HCT116 (cell line): ENCODE measurements at places on chromosomes 13 and 19. TPM values are rescaled to one million over a fixed set of nuclear protein-coding genes. Genes with fewer than 3 reads are reported as not detected.

Gene PROZ
- not detected for total RNA-seq

DNA sequence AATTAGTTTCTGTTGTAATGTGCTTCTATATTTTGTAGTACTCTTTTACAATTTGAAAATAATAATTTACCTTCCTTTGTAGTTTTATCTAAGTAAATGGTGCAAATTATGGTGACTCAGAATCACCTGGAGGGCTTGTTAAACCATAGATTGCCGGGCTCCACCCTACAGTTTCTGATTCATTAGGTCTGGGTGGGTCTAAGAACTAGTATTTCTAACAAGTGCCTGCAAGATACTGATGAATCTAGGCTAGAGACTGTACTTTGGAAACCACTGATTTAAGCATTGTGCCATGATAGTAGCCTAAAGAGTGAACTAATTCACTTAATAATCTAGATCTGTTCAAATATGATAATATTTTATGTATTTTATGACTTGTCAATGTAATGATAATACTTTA is 437.4 kb upstream of the SPRY2 start:
- H3K4me3 ChIP-seq = no peak overlapping the region
- DNase-seq = no peak
- H3K4me1 ChIP-seq = no peaks in the 10 kb centered on the region

Gene DCLK1
- 0.10 TPM for total RNA-seq

DNA sequence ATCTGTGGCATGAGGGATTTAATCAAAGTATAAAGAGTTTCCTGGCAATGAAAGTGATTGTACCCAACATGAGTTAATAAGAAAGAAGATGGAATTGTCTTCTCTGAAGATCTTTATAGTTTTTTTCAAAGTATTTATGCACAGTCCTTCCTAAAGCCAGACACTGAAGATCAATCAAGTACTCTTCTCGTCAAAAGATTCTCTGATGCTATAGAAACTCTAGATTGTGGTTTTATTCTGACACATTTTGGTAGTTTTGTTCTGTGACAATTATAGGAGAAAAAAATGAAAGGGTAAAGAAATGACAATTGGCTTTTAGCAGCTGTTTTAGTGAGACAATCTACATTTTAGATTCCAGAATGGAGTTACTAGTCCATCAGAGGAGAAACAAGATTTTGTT is 10.4 kb upstream of the ENOX1 start:
- no peaks in the 10 kb centered on the region; the same call in 1 of the 2 replicates for H3K27me3 ChIP-seq
- no peak overlapping the region for H3K27ac ChIP-seq
- H3K36me3 ChIP-seq = no peaks in the 10 kb centered on the region
- no peak overlapping the region for H3K4me3 ChIP-seq
- DNase-seq = no peak

Gene ZNF285
- not detected for total RNA-seq

Gene F7
- not detected for total RNA-seq

Gene CYP2S1
- 17.6 TPM for total RNA-seq

- H3K27ac ChIP-seq = no peak overlapping the region
- H3K4me3 ChIP-seq = no peak overlapping the region
- no peaks in the 10 kb centered on the region for H3K27me3 ChIP-seq
- H3K4me1 ChIP-seq = no peaks in the 10 kb centered on the region
Measured at GRCh38 chr13:20991741-20992520, 69.5 kb downstream of the LATS2 start.

- no peak overlapping the region for H3K4me3 ChIP-seq
- no peak overlapping the region for H3K27ac ChIP-seq
- no peak for DNase-seq
- H3K27me3 ChIP-seq = no peaks in the 10 kb centered on the region
- H3K36me3 ChIP-seq = no peaks in the 10 kb centered on the region
Measured at GRCh38 chr19:35117799-35118198, 2.2 kb downstream of the FXYD3 start.

DNA sequence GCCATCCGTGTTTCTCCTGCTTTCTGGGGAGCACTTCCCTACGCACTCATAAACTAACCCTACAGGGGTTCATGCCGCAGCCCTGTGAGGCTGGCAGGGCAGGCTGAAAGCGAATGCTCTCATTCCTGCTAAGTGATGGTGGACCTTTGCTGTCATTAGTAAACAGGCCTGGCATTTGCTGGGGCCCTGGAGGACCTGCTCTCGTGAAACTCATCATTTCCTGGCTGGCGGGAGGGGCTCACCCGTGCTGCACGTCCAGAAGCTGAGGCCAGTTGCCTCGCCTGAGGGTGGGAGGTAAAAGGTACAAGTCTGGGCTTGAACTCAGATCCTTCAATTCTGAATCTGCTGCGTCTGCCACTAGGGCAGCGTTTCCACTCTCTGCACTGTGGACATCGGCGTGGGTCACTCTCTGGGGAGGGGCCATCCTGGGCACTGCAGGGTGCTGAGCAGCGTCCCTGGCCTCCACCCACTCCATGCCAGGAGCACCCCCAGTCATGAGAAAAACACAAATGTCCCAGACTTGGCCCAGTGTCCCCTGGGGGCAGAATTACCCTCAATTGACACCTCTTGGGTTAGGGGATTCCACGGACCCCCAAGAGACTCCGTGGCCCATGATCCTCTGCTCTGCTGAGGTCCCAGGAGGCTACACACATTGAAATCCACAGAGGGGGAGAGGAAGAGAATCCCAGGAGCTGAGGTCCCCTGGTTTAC is 7.0 kb downstream of the MOB3A start:
- peaks cover 55% of the 10 kb centered on the region for H3K4me1 ChIP-seq
- H3K4me3 ChIP-seq = no peak overlapping the region
- peak overlapping the region; percentile 54 for H3K27ac ChIP-seq
- no peak for DNase-seq
- H3K36me3 ChIP-seq = 0 out of 2 replicates have a peak, but pooled peaks cover under 1% of the 10 kb centered on the region
- no peaks in the 10 kb centered on the region for H3K27me3 ChIP-seq

- H3K4me3 ChIP-seq = peak overlapping the region; percentile 90
- H3K36me3 ChIP-seq = no peaks in the 10 kb centered on the region
- DNase-seq = peak; percentile 80
- H3K27ac ChIP-seq = peak overlapping the region; percentile 98
Measured at GRCh38 chr13:19860884-19861655, 2.4 kb downstream of the ZMYM5 start.

Gene C19orf81
- total RNA-seq = 14.5 TPM

DNA sequence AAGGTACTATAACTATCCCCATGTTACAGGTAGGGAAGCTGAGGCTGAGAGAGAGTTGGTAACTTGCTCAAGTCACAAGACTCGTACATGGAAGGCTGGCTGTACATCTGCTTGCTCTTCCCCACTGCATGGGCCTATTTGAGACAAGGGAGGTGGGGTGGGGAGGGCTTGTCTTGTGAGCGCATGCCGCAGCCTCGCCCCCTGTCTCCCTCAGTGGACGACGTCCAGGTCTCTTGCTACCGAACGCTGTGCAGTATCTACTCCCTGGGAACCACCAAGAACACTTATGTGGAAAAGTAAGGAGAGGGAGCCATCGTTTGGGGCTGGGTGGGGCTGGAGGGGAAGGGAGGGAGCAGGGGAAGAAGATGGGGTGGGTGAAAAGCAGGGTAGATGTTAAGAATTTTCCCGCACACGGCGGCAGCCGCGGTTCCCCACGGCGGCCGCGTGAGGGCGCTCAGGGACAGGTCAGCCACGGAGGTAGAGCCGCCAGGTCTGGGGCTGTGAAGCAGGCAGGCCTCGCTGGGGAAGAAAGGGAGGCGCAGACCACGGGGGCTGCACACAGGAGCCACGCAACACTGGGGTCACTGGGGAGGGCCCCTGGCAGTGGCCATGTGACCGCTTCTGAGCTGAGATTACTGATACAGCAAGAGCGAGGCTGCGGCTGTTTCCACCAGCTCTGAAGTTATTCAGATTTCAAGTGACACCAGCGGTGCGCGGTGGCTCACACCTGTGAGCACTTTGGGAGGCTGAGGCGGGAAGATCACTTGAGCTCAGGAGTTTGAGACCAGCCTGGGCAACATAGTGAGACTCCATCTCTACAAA is 81.5 kb downstream of the RYR1 start:
- peak; percentile 27 for DNase-seq
- H3K4me1 ChIP-seq = peaks cover 9% of the 10 kb centered on the region
- no peaks in the 10 kb centered on the region for H3K27me3 ChIP-seq
- no peak overlapping the region for H3K27ac ChIP-seq

GRCh38 chr13:20182231-20182846 is 10.4 kb downstream of the GJB2 start:
- no peaks in the 10 kb centered on the region for H3K4me1 ChIP-seq
- H3K4me3 ChIP-seq = no peak overlapping the region
- no peak overlapping the region for H3K27ac ChIP-seq
- peak; percentile 57 for DNase-seq

Gene ZNF726
- not detected for total RNA-seq

GRCh38 chr19:2385053-2385721 is 25.1 kb downstream of the TMPRSS9 start:
- no peaks in the 10 kb centered on the region for H3K27me3 ChIP-seq
- H3K27ac ChIP-seq = peak overlapping the region; percentile 81
- H3K4me1 ChIP-seq = peaks cover 18% of the 10 kb centered on the region

DNA sequence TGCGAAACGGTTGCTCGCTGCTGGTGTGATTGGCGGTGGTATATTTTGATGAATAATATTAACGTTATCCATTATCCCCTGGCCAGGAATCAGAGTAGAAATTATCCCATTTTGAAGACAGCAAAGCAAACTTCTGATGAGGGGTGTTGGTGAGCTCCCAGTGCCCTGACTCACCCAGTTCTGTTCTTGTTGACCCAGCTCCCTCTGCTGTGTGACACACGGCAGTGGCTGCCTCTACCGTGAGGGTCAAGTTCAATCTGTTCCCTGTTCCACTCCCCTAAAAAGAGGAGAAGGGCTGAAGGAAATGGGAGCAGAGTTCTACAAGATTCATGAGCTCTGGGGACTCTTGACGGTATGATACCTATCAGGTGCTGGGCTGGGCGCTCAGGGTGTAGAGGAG is 2.0 kb downstream of the CAMSAP3 start:
- H3K4me1 ChIP-seq = peaks cover 10% of the 10 kb centered on the region
- H3K27me3 ChIP-seq = no peaks in the 10 kb centered on the region
- H3K4me3 ChIP-seq = no peak overlapping the region
- H3K27ac ChIP-seq = no peak overlapping the region

Gene C19orf85
- total RNA-seq = 0.34 TPM

- H3K4me3 ChIP-seq = peak overlapping the region; percentile 52
- peak overlapping the region; percentile 57; the same call in 1 of the 2 replicates for H3K27ac ChIP-seq
- DNase-seq = peak; percentile 31
- peaks cover 41% of the 10 kb centered on the region for H3K4me1 ChIP-seq
- H3K27me3 ChIP-seq = no peaks in the 10 kb centered on the region
- H3K36me3 ChIP-seq = no peaks in the 10 kb centered on the region
Measured at GRCh38 chr13:27035892-27036235, 135.7 kb downstream of the USP12 start.

Gene SAMD4B
- total RNA-seq = 127 TPM

Gene SERTAD1
- total RNA-seq = 30.3 TPM

Gene ADGRE2
- 8.4 TPM for total RNA-seq

DNA sequence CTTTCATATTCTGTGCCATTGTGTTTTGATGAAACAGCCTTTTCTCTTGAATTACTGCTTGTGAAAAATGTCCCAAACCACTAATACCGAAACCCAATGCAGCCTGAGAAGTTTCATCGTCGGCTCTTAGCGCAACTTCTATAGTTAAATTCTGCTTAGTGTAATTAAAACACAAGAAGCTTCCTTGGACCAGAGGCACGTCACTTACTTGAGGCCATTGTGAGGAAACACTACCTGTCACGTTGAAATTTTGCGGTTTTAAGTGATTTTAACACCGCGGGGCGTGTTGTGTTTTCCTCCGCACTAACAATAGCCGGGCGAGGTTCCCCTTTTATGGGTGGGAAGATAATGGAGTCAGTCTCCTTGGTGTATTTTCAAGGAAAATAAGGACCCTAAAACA is 70.9 kb downstream of the GGACT start:
- no peak overlapping the region for H3K4me3 ChIP-seq
- DNase-seq = no peak

Gene ADM5
- total RNA-seq = 12.1 TPM

Gene MAG
- 0.17 TPM for total RNA-seq

Gene ICAM5
- 53.9 TPM for total RNA-seq

Gene DPF1
- total RNA-seq = 9.7 TPM

- no peaks in the 10 kb centered on the region for H3K27me3 ChIP-seq
- no peaks in the 10 kb centered on the region for H3K36me3 ChIP-seq
- no peak overlapping the region for H3K27ac ChIP-seq
- no peaks in the 10 kb centered on the region for H3K4me1 ChIP-seq
- DNase-seq = no peak
- H3K4me3 ChIP-seq = no peak overlapping the region
Measured at GRCh38 chr13:51004111-51004865, 94.7 kb downstream of the RNASEH2B start.

DNA sequence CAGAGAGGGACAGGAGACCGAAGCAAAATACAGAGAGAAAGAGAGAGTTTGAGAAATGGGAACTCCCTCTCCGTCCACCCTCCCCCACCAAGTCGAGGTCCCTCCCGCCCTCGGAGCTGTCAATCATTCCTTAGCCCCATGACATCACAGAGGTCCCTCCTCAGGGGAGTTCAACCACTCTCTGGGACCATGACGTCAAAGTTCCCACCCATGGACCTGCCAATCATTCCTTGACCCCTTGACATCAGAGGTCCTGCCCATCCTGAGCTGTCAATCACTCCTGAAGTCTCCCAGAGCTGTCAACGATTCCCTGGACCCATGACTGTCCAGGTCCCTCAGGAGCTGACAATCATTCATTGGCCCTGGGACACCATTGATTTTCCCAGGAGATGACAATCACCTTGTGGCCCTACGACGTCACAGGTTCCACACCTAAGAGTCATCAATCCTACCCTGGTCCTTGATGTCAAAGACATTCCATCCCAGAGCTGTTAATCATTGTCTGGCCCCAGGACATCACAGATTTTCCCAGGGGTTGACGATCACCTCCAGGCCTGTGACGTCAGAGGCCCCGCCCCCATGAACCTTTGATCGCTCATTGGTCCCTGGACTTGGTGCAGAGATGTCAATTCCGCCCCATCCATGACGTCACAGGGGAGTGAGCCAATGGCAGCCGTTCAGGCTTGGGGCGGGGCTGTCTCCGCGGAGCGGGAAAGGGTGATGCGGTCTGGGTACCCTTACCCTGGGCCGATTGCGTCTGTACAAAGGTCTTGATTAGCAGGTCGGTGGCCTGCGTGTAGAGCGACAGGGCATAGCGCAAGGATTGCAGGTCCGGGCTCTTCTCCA is 61.7 kb downstream of the COLGALT1 start:
- H3K36me3 ChIP-seq = no peaks in the 10 kb centered on the region
- no peak overlapping the region for H3K27ac ChIP-seq
- peak; percentile 51 for DNase-seq
- H3K4me1 ChIP-seq = no peaks in the 10 kb centered on the region
- H3K4me3 ChIP-seq = no peak overlapping the region
- no peaks in the 10 kb centered on the region for H3K27me3 ChIP-seq

Gene APOC4
- total RNA-seq = not detected

- H3K4me3 ChIP-seq = no peak overlapping the region
- DNase-seq = no peak
- H3K36me3 ChIP-seq = no peaks in the 10 kb centered on the region
Measured at GRCh38 chr19:40976134-40976533, 14.9 kb upstream of the CYP2B6 start.
